Fibroblast of lung (primary cell): ENCODE measurements at places on chromosomes 11 and 22.

DNA sequence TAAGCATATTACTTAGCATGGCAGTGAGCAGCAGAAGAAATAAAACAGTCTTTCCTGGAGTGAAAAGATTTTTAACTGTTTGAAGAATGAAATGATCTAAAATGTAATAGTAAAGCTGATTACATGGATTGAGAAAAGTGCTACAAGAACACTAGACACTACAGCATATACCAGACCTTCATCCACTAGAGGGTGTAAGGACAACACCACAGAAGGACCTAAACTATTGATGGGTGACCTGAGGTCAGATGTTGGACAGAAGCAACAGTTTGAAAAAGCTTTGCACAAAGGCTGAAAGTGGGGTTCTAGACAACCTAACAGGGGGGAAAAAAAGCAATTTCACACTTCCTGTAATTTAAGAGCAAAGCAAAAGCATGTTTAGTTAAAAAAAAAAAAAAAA, 97.7 kb downstream of the RBFOX2 start:
- DNase-seq: peak; percentile 69

DNA sequence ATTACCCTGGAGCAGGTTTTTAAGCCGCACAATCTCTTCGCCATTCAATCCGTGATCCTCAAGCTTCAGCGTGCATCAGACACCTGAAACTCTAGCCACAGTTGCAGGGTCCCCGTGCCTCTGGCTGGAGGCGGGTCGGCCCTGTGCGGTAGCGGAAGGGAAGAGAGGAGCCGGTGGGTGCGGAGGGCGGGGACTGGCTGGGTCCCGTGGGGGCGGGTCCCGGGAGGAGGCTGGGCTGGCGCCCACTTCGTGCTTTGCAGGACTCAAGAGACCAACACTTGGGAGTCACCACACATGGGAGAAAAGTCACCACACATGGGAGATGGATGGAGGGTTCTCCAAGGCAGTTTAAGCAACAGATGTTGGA, 772 bp downstream of the C22orf15 start:
- DNase-seq: no peak

GRCh38 chr11:94974178-94974577, 669 bp downstream of the KDM4D start:
- DNase-seq: no peak

- DNase-seq: no peak
Observed at GRCh38 chr11:79374727-79375126, 66.1 kb downstream of the TENM4 start.

- no peak for DNase-seq
Observed at GRCh38 chr22:42262964-42263363, 7.5 kb downstream of the TCF20 start.

- peak; percentile 86 for DNase-seq
Observed at GRCh38 chr22:43826142-43827002, 14.3 kb upstream of the EFCAB6 start.

- no peak for DNase-seq
Observed at GRCh38 chr11:17924713-17925112, 88.1 kb downstream of the SERGEF start.

GRCh38 chr11:14873632-14874031, 18.4 kb downstream of the CYP2R1 start:
- no peak for DNase-seq

DNA sequence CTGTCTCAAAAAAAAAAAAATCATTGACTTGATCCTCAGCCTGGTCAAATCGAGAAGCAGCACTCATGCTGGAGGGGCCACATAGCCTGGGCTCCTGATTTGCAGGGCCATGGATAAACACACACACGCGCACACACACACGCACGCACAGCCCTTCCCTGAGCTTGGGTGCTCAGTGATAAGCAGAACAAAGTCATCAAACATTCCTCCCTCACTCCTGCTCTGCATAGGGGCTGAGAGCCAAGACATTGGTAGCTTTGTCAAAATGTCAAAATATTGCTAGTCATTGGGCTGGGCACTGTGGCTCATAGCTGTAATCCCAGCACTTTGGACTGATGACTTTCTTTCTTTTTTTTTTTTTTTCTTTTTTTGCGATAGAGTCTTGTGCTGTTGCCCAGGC, 34.0 kb upstream of the A4GALT start:
- DNase-seq: peak; percentile 96

DNA sequence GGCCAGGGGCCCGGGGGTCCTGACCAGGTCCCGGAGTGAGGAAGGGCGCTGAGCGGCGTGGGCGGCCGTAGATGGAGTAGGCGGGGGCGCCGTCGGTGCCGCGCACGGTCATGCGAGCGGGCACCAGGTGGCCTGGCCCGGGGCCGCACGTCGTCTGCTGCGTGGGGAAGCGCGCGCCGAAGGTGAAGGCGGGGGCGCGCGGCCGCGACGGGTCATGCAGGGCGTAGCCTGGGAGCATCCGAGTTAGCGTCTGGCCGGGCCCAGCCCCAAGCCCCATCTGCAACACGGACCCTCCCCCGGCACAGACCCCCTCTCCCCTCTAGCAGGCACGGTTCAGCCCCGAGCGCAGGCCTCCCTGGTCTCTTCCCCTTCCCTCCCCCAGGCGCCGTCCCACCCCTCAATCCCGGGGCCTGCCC, 1.7 kb upstream of the TYMP start:
- no peak for DNase-seq

GRCh38 chr11:62689421-62690183, at the start of gene LRRN4CL:
Gene LRRN4CL, minus strand, starts transcription at chr11:62689530. Its CDS starts 1,022 bp downstream, at chr11:62688508.
- DNase-seq: peak; percentile 92

DNA sequence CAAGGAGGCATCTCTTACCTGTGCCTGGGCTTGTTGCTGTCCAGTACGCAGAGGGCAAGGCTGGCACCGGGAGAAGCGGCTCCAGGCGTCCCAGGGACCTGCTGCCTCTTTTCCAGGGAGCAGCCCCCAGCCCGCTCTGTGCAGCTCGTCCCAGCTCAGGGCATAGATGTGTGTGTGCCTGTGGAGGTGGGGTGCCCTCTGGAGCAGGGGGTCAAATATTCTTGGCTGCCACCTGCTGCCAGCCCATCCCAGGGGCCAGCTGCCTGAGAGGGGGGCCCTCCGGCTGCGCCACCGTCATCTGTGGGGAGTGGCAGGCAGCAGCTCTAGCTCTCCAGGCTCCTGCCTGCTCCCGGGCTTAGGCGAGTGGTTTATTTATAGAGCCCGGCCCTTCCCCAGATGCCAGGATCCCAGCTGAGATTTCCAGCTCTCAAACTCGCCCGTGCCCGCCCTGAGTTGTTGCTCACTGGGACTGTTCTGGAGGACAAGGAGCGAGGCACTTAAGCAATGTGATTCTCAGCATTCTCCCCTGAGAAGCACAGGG, 87.5 kb downstream of the RTL6 start:
- DNase-seq: no peak

- DNase-seq: no peak
Observed at GRCh38 chr22:40764763-40765441, 54.2 kb downstream of the SLC25A17 start.

DNA sequence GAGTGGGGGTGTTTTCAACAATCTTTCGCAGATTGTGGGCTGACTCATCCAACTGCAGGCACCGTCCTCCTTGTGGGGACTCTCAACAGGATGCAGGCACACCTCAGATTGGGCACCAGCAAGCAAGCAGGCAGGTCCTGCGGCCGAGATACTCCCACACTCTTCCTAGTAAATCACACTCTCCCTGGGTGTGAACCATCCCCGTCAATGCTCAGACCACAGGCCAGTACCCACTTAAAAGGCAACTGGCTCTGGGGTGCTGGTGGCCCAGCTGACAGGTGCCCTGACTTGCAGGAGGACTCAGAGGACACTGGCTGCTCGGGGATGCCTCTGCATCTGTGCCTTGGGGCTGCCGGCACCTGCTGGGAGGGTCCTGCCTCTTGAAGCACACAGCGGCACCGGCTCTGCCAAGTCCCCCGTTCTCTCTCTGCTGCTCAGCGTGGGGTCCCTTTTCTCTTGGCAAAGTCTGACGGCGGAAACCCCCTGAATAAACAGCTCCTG, 282.5 kb downstream of the CTTN start:
- DNase-seq: no peak
